ENCODE measurements at places on chromosomes 5 and 9.

GRCh38 chr5:129074903-129075302 lies 19.6 kb upstream of the ISOC1 start:
- DNase-seq: no peak

GRCh38 chr5:146425023-146425422 lies 22.1 kb upstream of the TCERG1 start:
- DNase-seq: no peak

DNA sequence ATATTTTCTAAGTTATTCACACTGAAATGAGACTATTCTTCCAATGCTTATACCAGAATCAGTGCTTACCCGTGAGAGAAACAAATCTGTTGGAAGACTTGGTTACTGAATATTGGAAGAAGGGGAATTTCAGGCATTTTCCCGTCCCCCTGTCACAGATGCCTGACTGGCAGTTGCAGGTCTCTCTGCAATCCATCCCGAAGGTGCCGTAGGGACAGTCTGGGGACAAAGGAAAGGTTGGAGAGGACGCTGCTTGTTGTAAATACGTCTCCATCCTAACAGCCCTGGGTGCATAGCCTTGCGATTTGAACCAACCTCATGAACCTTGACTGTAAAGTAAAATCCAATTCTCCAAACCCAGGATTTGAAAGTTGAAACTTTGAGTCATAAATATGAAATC lies 3.5 kb downstream of the ESM1 start:
- DNase-seq: no peak

DNA sequence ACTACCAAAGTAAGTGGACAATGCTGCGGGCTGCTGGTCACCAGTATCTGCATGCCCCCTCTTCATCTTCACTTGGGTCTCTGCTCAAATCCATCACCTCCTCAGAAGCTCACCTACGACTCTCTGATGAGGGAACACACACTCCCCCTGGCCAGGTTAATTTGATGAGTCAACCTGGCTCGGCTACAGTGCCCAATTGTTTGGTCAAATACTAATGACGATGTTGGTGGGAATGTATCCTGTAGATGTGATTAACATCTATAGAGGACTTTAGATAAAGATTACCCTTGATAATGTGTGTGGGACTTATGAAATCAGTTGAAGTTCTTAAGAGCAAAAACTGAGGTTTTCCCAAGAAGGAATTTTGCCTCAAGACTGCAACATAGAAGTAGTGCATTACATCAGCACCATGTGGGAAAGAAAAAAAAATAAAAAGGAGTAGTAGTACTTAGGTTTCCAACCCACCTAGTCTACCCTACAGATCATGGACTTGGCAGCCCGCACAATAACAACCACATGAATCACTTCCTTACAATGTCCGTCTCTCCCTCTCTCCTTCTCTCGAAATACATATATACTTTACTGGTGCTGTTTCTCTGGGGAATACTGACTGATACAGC lies 467.3 kb downstream of the DNAH5 start:
- no peak for DNase-seq

GRCh38 chr5:143138839-143139238 lies 264.6 kb downstream of the NR3C1 start:
- DNase-seq: no peak

- no peak for DNase-seq
Measured at GRCh38 chr9:129273941-129274684, 96.1 kb upstream of the IER5L start.

Data from hippocampal formation (tissue), 2 donors.